H9 (cell line): ENCODE measurements at places on chromosomes 4 and X.

- peaks cover 1% of the 10 kb centered on the region; the same call in 1 of the 2 replicates for H3K27me3 ChIP-seq
- no peak for DNase-seq
- H3K27ac ChIP-seq = no peak overlapping the region
- peaks cover 4% of the 10 kb centered on the region; the same call in 1 of the 2 replicates for H3K36me3 ChIP-seq
- H3K4me1 ChIP-seq = no peaks in the 10 kb centered on the region
Observed at GRCh38 chrX:69124108-69124507, 41.1 kb downstream of the PJA1 start.

DNA sequence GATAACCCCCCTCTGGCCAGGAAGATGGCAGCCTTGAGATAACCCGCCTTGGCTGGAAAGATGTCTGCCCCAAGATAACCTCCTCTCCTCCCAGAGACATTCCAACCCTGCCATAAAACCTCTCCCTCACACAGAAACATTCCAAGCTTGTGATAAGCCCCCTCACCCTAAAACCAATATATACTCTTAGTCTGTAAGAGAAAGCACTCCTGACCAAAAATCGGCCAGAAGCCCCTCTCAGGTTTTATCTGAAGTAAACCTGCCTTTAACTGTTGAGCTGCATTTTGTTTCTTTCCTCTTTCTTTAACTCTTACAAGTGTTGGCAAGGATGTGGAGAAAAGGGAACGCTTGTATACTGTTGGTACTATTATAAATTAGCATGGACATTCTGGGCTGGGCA lies 8.5 kb downstream of the ERCC6L start:
- no peak overlapping the region for H3K4me3 ChIP-seq
- H3K27me3 ChIP-seq = no peaks in the 10 kb centered on the region
- no peak overlapping the region for H3K27ac ChIP-seq
- no peak for DNase-seq
- peaks cover 62% of the 10 kb centered on the region for H3K36me3 ChIP-seq

DNA sequence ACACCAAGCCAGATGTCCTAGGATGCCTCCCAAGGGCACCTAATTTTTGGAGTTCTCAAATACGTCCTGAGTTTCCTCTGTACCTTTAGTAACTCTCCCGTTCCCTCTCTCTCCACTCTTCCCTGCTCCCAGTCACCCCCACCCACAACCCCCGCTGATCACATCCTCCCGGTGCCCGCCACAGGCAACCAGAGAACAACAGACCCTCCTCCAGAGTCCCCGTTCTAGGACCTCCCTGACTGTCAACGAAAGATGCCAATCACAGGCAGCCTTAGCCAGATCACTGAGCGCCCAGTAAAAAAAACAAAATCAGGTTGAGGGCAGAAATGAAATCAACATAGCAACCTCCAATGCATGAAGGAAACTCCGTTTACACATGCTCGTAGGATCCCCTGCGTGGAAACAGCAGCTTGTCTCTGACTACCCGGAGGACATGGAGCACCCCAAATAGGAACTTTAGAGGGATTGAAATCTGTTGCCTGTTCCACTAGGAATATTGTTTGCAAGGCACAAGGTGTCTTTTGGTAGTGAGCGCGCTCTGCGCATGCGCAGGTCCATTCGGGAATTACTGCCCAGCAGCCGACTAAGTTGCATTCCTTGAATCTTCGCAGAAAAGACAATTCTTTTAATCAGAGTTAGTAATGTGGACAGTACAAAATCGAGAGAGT lies at the start of gene GABRB1:
GABRB1 (plus strand) TSS at position 557 of the 668 bp plus-strand sequence.
- DNase-seq = peak; percentile 74
- no peaks in the 10 kb centered on the region for H3K36me3 ChIP-seq
- no peaks in the 10 kb centered on the region; the same call in 1 of the 2 replicates for H3K27me3 ChIP-seq

DNA sequence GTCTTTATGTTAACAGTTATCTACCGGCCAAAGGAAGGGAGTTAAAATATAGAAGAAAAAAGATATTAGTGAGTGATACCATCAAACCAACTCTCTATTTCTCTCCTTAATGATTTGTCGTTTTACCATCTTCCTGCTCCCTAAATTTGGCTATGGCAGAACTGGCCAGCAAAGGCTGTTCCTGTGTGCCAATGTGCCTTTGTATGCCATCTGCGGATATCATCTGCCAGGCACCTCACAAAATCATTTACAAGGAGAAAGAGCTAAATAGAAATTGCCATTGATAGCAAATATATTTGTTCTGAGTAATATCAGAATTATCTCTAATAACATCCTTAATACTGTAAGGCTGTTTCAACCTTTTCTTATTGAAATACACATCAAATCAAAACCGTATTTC lies 22.4 kb downstream of the GPM6A start:
- no peak for DNase-seq
- H3K27ac ChIP-seq = no peak overlapping the region
- H3K4me1 ChIP-seq = peaks cover 2% of the 10 kb centered on the region; the same call in 1 of the 2 replicates
- H3K27me3 ChIP-seq = no peaks in the 10 kb centered on the region

DNA sequence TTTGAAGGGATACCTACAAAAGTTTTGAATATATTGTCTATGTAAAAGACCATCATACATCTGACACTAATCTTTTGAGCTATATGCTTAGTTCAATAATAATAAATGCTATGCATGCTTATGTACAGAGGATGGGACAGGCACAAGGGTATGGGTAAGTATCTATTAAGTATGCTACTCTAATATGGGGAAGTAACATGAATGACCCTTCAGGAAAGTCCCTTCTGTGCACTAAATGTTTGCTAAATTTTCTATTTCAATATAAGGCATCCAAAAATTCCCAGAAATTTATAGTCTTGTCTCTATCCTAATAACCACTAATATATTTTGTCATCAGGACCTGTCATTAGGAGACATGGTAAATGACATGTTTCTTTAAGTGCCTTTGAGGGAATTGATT lies 19.0 kb downstream of the ATP8A1 start:
- H3K27me3 ChIP-seq = no peaks in the 10 kb centered on the region
- H3K27ac ChIP-seq = no peak overlapping the region
- H3K4me3 ChIP-seq = no peak overlapping the region

- H3K36me3 ChIP-seq = no peaks in the 10 kb centered on the region
- H3K27me3 ChIP-seq = no peaks in the 10 kb centered on the region; the same call in 1 of the 2 replicates
- H3K4me3 ChIP-seq = no peak overlapping the region
- no peak overlapping the region for H3K27ac ChIP-seq
- no peaks in the 10 kb centered on the region for H3K4me1 ChIP-seq
- DNase-seq = no peak
Observed at GRCh38 chr4:41712425-41712824, 36.1 kb downstream of the PHOX2B start.

DNA sequence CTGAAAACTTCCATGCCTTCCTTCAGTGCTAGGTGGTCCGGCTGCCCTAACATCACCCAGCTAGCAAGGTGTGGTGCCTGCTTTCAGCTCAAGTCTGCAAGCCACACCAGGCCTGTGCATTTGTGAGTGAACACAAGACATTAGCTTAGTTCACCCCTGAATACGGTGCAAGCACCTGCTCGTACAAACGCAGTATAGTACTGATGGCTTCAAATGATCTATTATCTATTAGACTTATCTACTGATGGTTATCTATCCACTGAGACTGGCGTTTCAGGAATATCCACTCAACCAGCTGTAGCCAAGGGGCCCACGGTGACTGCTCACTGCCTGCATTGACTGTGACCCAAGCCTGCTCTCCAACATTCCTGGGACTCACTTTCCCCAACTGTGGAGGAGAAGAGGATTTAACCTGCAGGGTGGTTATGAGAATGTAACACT lies 155.9 kb downstream of the SHOX start:
- peaks cover 6% of the 10 kb centered on the region; the same call in 1 of the 2 replicates for H3K4me1 ChIP-seq
- H3K27me3 ChIP-seq = no peaks in the 10 kb centered on the region
- no peak overlapping the region for H3K27ac ChIP-seq

- DNase-seq = peak; percentile 63
- H3K4me3 ChIP-seq = peak overlapping the region; percentile 44; the same call in 1 of the 3 replicates
- H3K27ac ChIP-seq = peak overlapping the region; percentile 56
- H3K4me1 ChIP-seq = peaks cover 10% of the 10 kb centered on the region; the same call in 1 of the 2 replicates
- peaks cover 10% of the 10 kb centered on the region for H3K36me3 ChIP-seq
Observed at GRCh38 chr4:7861440-7861881, 78.2 kb downstream of the AFAP1 start.

- no peak overlapping the region for H3K27ac ChIP-seq
- DNase-seq = peak; percentile 84
- no peaks in the 10 kb centered on the region for H3K4me1 ChIP-seq
- no peak overlapping the region for H3K4me3 ChIP-seq
Observed at GRCh38 chr4:46648088-46648744, 258.3 kb upstream of the GABRA2 start.

DNA sequence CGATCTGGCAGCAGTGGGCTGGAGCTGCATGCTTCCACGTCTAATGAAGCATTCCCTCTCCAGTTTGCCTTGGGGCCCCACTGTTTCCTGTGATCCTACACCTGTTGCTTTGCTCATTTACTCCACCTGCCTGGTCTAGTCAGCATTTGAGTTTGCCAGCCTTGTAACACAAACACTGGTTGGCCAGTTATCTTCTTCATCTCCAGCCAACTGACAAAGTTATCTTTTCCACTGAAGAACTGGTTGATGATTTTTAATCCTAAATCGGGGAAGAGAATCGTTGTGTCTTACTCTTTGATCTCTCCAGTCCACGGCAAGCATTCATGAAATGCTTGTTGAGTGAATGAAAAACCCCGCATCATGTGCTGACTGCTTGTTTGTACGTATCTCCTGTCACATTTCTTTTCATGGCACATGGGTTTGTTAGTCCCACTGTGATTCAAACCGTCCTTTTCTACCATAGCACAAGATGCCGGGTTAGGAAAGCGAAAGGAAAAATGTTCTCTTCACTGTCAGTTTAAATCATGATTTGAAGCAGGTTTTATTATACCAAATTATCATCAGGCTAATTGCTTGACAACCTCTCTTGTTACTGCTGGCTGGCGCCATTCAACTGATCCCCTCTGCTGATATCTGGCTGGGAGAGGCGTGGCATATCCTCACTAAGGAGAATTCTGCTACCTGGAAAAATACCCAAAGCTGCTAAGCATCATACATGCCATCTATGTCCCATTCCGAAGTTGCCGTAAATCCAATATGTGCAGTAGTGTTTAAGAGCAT lies 144.8 kb downstream of the SHROOM3 start:
- H3K4me3 ChIP-seq = no peak overlapping the region
- H3K36me3 ChIP-seq = no peaks in the 10 kb centered on the region
- H3K27me3 ChIP-seq = no peaks in the 10 kb centered on the region
- peaks cover 2% of the 10 kb centered on the region; the same call in 1 of the 2 replicates for H3K4me1 ChIP-seq
- DNase-seq = no peak
- no peak overlapping the region for H3K27ac ChIP-seq

DNA sequence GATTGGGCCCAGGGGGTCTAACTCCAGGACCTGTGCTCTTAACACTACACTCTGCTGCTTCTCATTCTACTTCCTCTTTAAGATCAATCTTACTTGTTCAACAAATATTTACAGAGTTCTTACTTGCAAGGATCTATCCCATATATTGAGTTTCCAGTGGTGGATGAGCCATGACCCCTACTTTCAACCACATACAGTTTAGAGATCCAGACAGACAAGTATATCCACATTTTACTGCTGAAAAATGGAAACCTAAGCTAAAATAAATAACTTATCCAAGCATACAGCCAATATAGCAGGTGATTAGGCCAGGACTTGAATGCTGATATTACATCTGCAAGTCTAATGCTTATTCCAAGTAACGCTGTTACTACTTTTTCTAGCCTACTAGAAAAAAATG lies 18.7 kb downstream of the TMEM150C start:
- no peak overlapping the region for H3K4me3 ChIP-seq
- H3K4me1 ChIP-seq = no peaks in the 10 kb centered on the region
- H3K36me3 ChIP-seq = no peaks in the 10 kb centered on the region
- no peak overlapping the region for H3K27ac ChIP-seq
- DNase-seq = no peak

GRCh38 chrX:74490247-74490646 lies 69.0 kb downstream of the SLC16A2 start:
- H3K4me1 ChIP-seq = peaks cover 7% of the 10 kb centered on the region; the same call in 1 of the 2 replicates
- peaks cover 2% of the 10 kb centered on the region for H3K36me3 ChIP-seq
- no peak overlapping the region for H3K27ac ChIP-seq
- DNase-seq = no peak
- no peak overlapping the region for H3K4me3 ChIP-seq
